ENCODE measurements at places on chromosomes 2 and 18. TPM values are rescaled to one million over a fixed set of nuclear protein-coding genes. Genes with fewer than 3 reads are reported as not detected.

Gene MAP4K3
- polyA plus RNA-seq: 61.0 TPM

Gene KLHL41
- polyA plus RNA-seq: 1.4 TPM

Gene CFAP65
- 0.83 TPM for polyA plus RNA-seq

Gene FBLN7
- 13.9 TPM for polyA plus RNA-seq

Gene APCDD1
- 146 TPM for polyA plus RNA-seq

Gene DGUOK
- polyA plus RNA-seq: 64.5 TPM

Gene SETBP1
- 22.2 TPM for polyA plus RNA-seq

Gene KIF1A
- polyA plus RNA-seq: 4.2 TPM

Gene NAT8
- 1.1 TPM for polyA plus RNA-seq

Gene ASIC4
- polyA plus RNA-seq: 0.22 TPM

Gene DNAJC10
- polyA plus RNA-seq: 131 TPM

Data from left lung (tissue), 14 donors.